ENCODE measurements at places on chromosomes 6 and 20. TPM values are rescaled to one million over a fixed set of nuclear protein-coding genes. Genes with fewer than 3 reads are reported as not detected.

DEFB124 gene
- not detected for total RNA-seq

AP5S1 gene
- total RNA-seq, result 16.0 TPM

ZNF451 gene
- 80.3 TPM for total RNA-seq

DTNBP1 gene
- total RNA-seq, result 12.7 TPM

PAK5 gene
- total RNA-seq, result not detected

NUP43 gene
- 31.1 TPM for total RNA-seq

CASS4 gene
- 1.1 TPM for total RNA-seq

GGT7 gene
- total RNA-seq, result 24.1 TPM

POU5F1 gene
- 1.0 TPM for total RNA-seq

SRSF12 gene
- total RNA-seq, result 3.0 TPM

GRCh38 chr6:74651948-74652842 lies 553.7 kb downstream of the COL12A1 start:
- DNase-seq, result no peak

- DNase-seq, result no peak
Measured at GRCh38 chr6:46993846-46994245, 48.3 kb downstream of the ADGRF1 start.

DNA sequence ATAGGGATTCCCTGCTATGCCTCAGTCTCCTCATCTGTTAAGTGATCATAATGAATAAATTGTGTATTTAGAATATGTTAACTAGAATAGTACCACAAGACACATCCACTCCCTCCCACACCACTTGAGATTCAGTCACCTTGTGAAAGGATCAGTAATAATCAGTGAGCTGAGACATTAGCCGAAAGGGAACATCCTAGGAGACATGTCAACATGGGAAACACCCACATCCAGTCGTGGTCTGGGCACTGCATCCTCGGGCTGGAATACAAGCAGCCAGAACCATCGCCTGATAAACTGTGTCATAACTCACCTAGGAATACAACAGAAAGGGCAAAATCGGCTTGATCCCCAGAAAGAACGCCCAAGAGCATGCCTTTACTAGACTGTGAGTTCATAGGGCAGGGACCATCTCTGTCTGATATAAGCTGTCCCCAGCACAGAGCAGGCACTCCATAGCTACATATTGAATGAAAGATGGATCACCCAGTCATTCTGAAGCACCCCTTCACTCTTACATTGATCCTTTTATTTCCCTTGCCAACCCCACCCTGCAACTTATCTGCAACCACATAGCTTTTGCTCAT lies 23.9 kb downstream of the RIPOR2 start:
- no peak for DNase-seq

- no peak for DNase-seq
Measured at GRCh38 chr6:69408886-69409285, 387.9 kb downstream of the LMBRD1 start.

- DNase-seq, result no peak
Measured at GRCh38 chr6:140857739-140858380, 1274.9 kb upstream of the GJE1 start.

GRCh38 chr6:22302838-22303237 lies 6.0 kb upstream of the PRL start:
- no peak for DNase-seq

DNA sequence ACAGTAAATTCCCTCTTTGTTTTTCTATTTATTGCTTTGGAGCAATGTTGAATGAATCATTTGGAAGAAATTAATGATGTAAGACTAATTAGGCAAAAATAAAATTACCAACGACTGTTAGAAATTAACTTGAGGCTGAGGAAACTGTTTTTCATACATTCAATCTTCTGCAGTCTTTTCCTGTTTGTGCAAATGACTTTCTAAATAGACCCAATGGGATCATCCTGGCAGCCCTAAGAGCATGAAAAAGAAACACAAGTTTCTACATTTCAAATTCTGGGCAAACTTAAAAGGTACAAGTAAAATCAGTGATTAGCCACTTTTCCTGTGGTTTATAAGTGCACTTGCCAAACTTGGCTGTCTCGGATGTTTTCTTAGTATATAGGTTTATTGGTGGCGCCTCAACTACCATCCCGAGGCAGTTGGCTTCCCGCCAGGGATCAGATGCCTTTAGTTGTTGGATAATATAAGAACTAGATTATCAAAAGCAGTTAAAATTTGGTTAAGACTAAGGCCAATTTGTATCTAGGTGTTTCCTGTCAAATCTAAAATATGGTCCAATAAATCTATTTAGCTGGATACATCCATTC lies 181.2 kb downstream of the ISM1 start:
- DNase-seq, result peak; percentile 46

- no peak for DNase-seq
Measured at GRCh38 chr6:149012040-149012545, 265.3 kb downstream of the UST start.

- no peak for DNase-seq
Measured at GRCh38 chr20:18921291-18921690, 107.7 kb downstream of the SCP2D1 start.

DNA sequence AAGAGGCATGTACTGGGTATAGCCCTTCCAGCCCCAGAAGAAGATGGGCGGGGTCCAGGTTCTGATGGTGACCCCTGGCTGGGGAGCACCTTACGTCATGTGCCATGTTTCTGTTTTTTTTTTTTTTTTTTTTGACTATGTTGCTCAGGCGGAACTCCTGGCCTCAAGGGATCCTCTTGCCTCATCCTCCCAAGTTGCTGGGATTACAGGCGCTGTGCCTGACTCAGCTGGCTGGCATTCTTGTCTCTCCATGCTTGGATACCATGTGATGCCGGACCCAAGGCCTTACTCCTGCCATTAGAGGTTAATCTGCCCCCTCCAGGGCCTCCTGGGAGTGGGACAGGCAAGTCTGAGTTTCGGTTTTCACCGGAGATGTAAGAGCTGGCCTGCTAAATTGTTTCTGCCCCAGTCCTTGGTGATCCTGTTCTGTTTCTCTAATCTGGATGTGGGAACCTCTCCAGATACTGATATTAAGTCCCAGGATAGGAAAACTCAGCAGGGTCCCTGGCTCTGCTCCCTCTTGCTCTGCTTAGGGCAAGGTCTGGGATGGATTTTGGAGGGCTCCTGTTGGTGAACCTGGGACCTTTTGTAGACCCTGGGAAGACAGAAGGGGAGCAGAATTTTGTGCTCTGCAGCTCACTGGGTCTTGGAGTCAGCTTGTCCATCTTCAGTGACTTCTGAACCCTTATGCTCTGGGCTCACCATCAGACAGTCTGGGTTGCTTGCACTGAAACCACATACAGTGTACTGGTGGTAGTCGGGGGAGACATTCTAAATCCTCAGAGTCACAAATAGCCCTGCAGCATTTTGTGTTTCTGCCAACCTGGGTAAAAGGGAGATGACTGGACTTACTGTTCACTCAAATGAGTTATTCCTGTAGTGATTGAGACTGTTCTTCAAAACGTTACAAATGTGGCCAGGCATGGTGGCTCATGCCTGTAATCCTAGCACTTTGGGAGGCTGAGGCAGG lies 45.1 kb downstream of the PTK7 start:
- DNase-seq, result peak; percentile 25

DNA sequence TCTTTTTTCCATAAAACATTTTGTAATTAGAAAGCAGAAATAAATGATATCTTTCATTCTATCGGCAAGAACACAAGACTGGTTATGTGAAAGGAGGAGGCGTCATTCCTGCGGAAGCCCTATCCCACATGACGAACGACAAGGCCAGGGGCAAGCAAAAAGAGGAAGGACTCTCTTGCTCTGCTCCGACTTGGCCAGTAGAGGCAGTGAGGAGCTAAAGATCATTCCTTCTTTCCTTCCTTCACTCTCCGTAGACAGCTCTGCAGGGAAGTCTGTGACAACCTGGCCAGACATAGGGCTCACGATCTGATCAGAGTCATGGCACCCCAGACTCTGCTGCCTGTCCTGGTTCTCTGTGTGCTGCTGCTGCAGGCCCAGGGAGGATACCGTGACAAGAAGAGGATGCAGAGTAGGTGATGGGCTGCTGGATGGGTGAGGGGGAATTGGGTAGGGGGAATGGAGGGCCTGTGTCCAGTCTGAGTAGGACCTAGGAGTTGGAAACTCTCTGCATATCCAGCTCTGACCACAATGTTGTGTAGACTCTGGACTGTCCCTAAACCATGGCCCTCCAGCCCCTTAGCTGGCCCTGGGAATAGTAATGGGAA lies at the start of gene WFDC10A:
Gene WFDC10A (plus strand): TSS at position 244 of the 605 bp plus-strand sequence. CDS start 75 bp downstream, at position 319.
- peak; percentile 50 for DNase-seq

DNA sequence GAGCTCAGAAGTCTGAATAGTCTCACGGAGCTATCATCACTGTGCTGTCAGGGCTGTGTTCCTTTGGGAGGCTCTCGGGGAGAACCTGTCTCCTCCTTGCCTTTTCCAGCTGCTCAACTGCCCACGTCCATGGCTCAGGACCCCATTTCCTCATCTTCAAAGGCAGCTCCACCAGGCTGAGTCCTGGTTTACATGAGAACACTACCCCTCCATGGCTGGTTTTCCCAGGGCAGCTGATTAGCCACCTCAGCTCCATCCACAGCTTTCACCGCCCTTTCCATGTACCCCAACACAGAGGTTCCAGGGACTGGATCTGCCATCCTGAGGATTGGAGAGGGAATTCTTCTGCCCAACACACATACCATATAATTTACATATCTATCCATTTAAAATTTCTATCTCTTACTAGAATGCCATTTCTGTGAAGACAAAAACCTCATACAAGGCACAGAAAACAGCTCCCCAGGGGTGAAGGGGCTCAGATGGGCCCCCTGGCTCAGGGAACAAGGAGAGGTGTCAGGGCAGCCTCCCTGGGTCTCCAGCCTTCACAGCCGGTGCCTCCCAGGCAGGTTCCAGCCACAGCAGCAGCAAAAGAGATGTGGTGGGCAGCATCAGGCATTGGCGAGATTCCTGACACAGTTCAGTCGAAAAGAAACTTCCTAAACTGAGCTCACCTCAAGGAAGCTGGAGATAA lies 2.2 kb upstream of the RAET1E start:
- no peak for DNase-seq

DNA sequence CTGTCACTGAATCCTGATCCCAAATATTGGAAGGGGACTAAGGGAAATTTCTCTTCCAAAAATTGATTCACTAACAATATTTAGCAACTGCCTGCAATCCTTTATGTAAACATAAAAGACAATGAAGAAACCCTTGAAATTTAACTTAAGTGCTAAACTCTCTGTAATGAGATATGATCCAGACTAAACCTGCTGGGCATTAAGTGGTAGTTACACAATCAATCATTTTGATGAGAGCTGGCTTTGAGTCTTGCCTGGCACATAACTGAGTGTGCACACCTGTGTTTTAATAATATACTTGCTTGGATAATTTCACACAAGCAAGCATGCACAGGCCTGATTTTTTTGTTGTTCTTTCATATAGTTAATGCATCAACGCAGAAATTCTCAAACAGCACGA lies 9.8 kb upstream of the ZFP64 start:
- no peak for DNase-seq

DNA sequence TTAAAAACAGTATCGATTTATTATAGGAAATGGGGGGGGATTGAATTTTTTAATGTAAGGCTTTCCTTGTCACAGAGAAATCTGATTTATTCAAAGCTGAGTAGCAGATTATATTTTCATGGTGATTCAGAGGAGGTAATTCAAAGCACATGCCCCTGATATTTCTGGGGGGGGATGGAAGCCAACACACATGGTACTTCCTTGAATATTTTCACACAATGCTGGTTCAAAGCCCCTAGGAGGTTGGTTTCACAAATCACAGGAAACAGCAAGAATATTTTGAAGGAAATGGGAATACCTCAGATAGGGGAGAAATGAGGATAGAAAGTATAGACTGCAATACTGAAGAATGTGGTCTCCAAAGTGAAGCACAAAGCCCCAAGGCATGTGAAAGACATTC lies 98.8 kb downstream of the RTN4IP1 start:
- no peak for DNase-seq

GRCh38 chr6:81682235-81682795 lies 70.2 kb downstream of the TENT5A start:
- DNase-seq, result no peak

DNA sequence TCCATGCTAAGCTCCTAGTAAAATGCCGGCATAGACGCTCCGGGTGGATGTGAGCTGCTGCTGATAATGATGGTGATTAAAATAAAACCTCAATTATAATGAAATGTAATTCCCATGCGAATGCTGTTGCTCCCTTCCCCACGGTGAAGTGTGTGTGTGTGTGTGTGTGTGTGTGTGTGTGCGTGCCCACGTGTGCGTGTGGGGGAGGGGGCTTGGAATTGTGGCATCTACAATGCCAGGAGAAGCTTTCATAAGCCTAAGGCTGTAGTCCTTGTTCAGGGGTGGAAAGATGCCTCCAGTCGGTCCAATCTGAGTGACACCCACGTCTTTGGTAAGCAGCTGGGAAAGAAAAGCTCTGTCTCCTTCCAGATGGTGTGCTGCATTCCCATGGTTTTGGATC lies 137.9 kb downstream of the CDH26 start:
- DNase-seq, result no peak

- DNase-seq, result no peak
Measured at GRCh38 chr20:3757268-3757667, 10.3 kb downstream of the ADISSP start.

DNA sequence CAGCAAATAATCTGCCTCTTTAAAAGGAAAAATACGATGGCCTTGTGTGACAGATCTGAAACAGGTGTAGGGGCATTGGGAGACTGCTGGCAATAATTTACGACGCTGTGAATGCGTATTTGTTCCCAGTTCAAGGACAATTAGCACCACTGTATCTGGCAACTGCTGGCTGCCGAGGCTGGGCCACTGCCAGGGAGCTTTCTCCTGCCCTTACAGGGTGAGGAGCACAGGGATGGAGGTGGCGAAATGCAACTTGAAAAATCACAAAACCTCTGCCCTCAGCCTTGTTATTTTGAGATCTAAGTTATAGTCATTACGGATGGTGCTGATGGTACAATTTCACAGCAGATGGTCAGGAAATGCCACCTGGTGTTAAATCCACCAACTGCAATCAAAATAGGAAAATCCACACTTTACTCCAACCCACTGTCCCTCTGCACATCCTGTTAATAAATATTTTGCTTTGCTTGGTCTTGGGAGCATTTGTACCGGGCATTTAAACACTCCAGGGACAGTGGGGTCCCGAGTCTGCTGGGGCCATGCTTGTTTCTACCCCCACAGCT lies 6.4 kb downstream of the MYLK4 start:
- no peak for DNase-seq

GRCh38 chr6:143961886-143962878 lies 45.9 kb downstream of the PLAGL1 start:
- DNase-seq, result peak; percentile 14

All from thyroid gland (tissue), 4 donors.